SW 1271 (cell line): ENCODE measurements at places on chromosomes 13 and 19.

DNA sequence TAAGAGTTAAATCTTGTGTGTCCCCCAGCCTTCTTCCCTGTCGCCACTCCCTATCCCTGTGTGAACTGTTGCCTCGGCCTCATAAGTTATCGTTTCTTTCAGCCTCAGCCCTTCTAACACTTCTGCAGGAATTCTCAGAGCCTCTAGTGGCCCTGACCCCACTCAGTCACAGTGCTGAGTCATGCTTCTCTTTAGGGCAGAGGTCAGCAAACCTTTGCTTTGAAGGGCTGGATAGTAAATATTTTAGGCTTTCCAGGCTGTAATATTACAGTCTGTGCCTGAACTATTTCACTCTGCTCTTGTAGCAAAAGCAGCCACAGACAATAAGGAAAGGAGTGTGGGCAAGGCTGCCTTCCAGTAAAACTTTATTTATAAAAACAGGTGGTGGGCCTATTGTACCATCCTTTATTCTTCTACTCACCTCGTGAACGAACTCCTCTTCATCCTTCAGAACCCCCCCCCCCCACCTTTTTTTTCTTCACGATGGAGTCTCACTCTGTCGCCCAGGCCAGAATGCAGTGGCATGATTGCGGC lies 22.1 kb downstream of the MYO9B start:
- DNase-seq = peak; percentile 12

DNA sequence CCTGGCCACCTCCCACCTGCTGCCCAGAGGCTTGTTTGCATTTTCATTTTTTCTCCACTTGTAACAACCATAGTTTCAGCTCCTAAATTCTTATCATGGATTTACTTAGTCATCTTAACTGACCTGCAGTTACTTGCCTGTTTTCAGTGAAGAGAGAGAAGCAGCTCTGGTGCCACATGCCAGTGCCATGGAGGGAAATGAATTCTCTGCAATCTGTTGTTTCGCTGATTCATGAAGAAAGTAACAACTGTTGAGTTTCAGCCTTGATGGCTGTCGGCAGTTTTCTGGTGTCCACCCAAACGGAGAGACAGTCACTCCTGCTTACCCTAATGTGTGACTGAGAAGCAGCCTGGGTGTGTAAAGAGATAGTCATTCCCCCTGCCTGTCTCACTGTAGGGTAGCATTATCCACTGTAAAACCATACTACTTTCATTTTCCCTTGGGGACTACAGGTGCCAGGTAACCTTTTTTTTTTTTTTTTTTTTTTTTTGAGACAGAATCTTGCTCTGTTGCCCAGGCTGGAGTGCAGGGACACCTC lies 116.1 kb downstream of the DNAJC3 start:
- no peak for DNase-seq

DNA sequence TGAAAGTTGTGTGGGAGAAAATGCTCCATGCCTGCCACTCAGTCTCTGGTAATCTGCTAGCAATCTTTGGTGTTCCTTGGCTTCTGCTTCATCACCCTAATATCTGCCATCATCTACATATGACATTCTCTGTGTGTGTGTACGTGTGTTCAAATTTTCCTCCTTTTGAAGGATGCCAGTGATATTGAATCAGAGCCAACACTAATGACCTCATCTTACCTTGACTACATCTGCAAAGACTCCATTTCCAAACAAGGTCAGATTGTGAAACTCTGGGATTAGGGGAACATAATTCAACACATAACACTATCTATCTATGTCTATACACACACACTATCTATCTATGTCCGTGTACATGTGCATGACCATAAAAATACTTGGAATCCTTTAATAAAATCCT lies 81.4 kb upstream of the IRS2 start:
- no peak for DNase-seq

DNA sequence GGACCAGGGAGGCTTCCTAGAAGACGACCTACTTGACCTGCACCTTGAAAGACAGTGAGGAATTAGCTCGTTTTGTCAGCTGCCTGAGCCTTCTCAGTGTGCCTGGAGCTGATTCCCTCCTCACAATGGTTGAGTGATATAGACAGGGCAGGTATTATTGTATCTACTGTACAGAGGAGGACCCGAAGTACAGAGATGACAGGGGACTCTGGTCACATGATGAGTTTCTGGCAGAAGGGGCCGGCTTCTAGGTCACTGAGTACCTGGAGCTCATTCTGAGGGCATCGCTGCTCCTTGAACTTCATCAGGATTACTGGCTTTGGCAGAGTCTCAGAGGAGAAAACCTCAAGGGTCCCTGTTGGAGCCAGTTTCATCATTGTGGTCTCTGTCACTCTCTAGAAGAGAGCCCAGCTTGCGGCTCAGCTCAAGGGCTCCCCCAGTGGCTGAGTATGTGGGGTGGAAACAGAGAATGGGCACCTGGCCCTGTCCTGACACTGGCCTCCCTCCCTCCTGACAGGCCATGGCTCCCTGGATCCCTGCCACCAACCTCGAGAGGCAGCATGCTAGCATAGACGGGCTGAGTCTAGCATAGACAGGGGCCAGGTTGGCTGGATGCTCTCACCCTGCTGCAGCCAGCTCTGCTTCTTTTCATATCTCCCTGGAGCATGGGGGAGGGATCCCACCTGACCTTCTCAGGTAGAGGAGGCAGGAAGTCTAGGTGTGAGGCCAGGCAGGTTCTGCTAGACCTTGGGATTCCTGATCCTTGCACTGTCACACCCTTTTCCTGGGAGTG lies 38.7 kb downstream of the NFIX start:
- DNase-seq = no peak

DNA sequence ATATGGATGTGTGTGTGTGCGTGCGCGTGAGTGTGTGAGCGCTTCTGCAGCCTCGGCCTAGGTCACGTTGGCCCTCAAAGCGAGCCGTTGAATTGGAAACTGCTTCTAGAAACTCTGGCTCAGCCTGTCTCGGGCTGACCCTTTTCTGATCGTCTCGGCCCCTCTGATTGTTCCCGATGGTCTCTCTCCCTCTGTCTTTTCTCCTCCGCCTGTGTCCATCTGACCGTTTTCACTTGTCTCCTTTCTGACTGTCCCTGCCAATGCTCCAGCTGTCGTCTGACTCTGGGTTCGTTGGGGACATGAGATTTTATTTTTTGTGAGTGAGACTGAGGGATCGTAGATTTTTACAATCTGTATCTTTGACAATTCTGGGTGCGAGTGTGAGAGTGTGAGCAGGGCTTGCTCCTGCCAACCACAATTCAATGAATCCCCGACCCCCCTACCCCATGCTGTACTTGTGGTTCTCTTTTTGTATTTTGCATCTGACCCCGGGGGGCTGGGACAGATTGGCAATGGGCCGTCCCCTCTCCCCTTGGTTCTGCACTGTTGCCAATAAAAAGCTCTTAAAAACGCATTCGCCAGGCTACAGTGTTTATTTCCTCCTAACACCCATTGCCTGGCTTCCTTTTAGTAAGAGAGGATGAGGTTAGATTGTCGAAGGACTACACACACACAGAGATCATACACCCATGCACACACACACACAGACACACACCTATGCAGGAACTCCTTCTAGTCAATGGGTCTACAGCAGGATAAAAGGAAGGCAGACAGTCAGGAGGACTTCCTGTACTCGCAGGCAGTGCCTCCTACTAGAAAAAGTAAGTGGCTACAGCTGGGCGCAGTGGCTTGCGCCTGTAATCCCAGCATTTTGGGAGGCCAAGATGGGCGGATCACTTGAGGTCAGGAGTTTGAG lies 7.1 kb downstream of the FOSB start:
- no peak for DNase-seq

DNA sequence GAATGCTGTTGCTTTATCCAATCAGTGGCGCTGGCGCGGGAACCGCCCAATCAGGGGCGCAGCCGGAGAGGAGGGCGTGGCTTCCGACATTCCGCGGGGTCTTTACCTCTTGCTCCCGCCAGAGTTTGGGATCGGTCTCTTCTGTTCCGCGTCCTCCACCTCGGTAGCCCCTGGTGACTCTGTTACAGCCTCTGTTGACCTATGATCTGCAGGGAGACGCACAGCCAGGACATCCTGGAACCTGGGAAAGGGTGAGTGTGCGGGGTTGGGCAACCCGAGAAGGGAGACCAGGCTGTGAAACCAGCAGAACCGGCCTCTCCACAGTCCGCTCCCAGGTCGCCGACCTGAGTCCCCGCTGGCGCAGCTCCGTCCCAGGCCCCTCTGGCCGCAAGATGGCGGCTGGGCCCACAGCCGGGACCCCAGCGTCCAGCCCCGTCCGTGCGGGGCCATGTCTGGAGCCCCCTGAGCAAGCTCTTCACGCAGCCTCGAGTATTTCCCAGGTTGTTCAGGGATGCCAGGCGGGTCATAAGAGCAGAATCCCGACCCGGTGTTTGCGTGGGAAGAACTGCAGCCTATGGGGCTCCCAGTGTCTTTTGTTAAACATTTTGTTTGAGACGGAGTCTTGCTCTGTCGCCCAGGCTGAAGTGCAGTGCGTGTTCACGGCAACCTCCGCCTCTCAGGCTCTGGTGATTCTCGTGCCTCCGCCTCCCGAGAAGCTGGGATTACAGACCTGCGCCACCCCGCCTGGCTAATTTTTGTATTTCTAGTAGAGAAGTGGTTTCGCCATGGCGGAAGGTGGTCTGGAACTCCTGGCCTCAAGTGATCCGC lies 4.4 kb upstream of the ZNF681 start:
- peak; percentile 18 for DNase-seq

GRCh38 chr19:35717665-35718344 lies at the start of gene KMT2B:
KMT2B (plus strand) TSS chr19:35718003; CDS start chr19:35718019, 16 bp downstream.
- no peak for DNase-seq

GRCh38 chr19:8371011-8371804 lies 7.3 kb downstream of the ANGPTL4 start:
- DNase-seq = no peak

GRCh38 chr19:5996623-5997320 lies 18.8 kb upstream of the RANBP3 start:
- DNase-seq = no peak

GRCh38 chr19:2634228-2634951 lies 68.1 kb downstream of the GNG7 start:
- DNase-seq = no peak

DNA sequence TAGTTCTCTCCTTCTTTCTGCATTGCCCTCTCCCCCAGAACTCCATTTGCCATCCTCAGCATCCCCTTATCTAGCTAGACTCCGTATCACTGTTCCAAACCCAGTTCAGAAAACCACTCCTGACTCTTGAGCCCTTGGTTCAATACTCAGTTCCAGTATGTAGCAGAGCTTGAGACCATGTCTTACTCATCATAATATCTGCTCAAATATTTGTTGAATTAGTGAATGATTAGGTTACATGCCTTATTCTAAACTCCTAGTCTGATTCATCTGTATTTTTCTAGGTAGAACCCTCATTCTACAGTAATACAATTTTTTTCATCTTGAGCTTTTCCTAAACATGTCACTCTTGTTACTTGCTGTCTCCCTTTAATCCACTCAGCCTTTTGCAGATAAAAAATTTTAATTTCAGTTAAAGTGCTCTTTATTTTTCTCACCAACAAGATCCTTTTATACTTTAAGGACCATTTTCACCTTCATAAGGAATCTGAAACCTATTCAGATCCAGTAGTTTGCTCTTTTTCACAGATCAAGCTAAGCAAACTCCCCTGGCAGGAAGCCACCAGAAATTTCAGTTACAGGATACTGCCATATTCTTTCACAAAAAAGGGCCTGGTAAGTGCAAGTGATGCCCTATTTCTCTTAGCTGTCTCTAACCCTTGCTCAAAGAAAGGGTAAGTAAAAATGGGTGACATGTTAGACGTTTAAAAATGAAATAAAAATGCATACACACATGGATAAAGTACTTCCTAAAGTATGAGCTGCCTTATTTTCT lies 23.1 kb upstream of the INTS6 start:
- no peak for DNase-seq

GRCh38 chr13:43864921-43865320 lies 14.6 kb downstream of the CCDC122 start:
- no peak for DNase-seq

- DNase-seq = no peak
These were observed 3.3 kb downstream of the GZMM start for GRCh38 chr19:547117-547516.

DNA sequence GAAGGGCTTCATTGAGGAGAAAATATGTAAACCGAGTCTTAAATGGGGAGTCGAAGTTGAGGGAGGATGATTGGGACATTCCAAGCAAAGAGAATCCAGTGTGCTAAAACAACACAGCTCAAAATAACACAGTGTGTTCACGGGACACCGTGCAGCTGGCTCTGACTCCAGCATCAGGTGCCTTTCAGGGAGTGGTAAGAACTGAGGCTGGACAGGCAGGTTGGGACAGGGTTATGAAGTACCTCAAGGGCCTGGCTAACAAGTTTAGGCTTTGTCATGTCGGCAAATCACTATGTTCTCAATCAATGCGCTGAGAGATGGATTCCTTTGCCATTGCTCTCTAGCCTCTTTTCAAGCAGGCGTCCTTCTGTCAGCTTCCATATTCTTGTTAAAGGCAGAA lies 27.5 kb upstream of the WDFY2 start:
- DNase-seq = no peak

- no peak for DNase-seq
These were observed 23.4 kb downstream of the RASL11A start for GRCh38 chr13:27293873-27294515.

- DNase-seq = no peak
These were observed 30.5 kb downstream of the VAV1 start for GRCh38 chr19:6803036-6803404.

DNA sequence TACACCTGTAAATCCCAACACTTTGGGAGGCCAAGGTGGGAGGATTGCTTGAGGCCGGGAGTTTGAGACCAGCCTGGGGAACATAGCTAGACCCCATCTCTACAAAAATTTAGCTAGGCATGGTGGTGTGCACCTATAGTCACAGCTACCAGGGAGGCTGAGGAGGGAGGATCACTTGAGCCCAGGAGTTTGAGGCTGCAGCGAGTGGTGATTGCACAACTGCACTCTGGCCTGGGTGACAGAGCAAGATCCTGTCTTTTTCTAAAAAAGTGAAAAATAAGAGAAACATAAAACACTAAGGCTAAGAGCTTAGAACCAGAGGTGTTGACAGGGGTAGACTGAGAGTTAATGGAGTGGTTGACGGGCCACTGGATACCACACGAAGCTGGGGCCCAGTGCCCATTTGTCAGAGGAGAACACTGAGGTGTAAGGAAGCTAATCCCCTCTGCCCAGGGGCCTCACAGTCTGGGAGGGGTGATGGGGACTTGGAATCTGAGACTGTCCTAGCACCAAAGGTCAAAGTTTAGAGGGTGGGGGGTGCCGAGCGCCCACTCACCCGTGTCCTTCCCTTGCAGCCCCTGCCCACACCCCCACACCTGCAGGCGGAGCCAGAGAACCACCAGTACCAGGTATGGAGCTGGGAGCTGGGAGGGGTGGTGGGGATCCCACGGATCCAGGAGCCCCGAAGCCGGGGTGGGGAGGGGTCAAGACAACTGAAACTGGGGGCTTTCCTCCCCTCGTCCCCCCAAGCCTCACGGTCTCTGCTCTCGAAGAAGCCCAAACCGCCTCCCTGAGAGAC lies 10.9 kb downstream of the CEACAM19 start:
- DNase-seq = no peak
